ENCODE measurements at places on chromosomes 13 and 19. TPM values are rescaled to one million over a fixed set of nuclear protein-coding genes. Genes with fewer than 3 reads are reported as not detected.

The SIGLEC5 gene
- 0.52 TPM for total RNA-seq

DNA sequence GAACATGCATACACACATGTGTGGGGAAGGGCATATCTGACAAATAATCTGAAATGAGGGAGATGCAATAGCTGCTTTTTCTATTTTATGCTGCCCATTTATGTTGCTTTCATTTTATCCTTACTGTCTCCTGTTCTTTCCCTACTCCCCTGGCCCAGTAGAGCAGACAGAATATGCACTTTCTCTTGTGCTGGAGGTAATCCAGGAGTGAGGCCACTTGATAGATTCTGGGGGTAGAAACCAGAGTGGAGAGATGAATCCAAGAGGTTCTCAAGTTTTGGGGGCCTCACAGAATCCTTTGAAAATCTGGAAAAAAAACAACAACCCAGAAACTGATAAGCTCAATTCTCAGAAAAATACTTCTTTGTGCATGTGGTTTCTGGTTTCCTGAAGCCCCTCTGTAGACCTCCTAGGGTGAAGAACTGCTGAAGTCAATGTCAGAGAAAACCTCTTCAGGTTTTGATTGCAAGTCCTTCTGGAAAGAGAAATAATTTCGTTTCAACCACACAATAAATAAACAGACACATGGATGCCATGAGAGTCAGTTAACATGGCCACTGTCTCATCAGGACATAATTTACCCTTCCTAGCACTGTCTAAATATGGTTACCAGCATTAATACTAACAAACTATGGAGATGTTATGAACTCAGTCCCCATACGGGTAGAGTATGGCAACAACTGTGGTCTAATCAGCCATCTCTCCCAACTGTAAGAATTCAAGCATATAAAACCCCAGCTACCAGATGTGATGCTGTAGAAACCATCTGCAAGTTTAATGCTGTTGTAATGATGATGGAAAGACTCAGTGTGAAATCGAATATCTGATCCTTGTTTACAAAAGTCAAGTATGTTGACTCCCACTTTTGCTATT, 355.6 kb downstream of the SLC7A1 start:
- DNase-seq = no peak
- no peaks in the 10 kb centered on the region for H3K27me3 ChIP-seq
- H3K36me3 ChIP-seq = no peaks in the 10 kb centered on the region
- H3K4me3 ChIP-seq = no peak overlapping the region
- H3K27ac ChIP-seq = no peak overlapping the region
- no peaks in the 10 kb centered on the region for H3K4me1 ChIP-seq

The SLC6A16 gene
- total RNA-seq = 2.3 TPM

GRCh38 chr19:38911388-38912001, 491 bp downstream of the CCER2 start:
- no peak overlapping the region for H3K27ac ChIP-seq
- peaks cover 30% of the 10 kb centered on the region for H3K36me3 ChIP-seq
- no peak overlapping the region for H3K4me3 ChIP-seq
- peaks cover 6% of the 10 kb centered on the region for H3K4me1 ChIP-seq

DNA sequence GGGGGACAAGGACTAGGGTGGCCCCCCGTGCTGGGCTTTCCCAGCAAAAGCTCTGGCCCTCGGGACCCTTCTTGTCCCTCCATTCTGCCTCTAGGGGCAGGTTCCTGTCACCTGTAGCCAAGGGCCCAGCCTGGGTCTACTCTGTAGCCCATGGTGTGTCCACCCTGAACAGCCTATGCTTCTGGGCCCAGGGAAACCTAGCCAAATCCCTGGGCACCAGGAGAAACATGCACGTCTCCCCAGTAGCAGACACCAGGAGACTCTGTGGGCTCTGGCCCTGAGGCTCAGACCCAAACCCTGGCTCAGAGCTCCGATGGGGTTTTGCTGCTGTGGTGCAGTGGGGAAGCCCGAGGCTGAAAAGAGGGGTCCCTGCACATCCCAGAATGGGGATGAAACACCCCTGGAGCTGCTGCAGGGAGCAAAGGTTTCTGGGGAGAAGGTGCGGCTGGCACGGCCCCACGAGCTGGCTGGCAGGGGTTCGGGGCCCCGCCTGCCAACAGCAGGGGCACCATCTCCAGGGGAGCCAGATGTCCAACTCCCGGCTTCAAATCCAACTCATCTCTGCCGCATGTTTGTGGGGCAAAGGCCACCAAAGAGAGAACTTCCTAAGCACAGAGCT, 18.2 kb downstream of the CEBPG start:
- peaks cover 23% of the 10 kb centered on the region for H3K36me3 ChIP-seq
- DNase-seq = no peak
- H3K4me3 ChIP-seq = no peak overlapping the region
- H3K27me3 ChIP-seq = no peaks in the 10 kb centered on the region

The CAPN12 gene
- 1.7 TPM for total RNA-seq

DNA sequence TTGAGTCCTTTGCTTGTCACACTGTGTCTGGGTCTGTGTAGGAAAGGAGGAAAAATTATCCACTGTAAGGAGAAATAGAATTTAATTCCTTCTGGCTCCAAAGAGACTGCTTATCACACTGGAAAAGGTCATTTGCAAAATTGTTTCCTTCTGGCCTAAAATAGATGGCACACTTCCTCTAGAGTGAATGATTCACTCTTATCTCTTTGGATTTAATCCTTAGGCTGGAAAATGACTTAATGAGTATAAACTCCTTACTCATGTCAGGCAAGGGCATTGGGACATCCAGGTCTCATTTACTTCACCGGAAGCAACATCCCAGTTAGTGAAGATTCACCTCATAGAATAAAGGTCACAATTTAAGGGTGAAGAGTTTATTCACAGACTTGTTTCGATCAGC, 293.6 kb downstream of the OXGR1 start:
- no peaks in the 10 kb centered on the region for H3K27me3 ChIP-seq
- H3K27ac ChIP-seq = no peak overlapping the region
- no peak overlapping the region for H3K4me3 ChIP-seq
- no peaks in the 10 kb centered on the region for H3K4me1 ChIP-seq

The TCF3 gene
- total RNA-seq = 40.3 TPM

DNA sequence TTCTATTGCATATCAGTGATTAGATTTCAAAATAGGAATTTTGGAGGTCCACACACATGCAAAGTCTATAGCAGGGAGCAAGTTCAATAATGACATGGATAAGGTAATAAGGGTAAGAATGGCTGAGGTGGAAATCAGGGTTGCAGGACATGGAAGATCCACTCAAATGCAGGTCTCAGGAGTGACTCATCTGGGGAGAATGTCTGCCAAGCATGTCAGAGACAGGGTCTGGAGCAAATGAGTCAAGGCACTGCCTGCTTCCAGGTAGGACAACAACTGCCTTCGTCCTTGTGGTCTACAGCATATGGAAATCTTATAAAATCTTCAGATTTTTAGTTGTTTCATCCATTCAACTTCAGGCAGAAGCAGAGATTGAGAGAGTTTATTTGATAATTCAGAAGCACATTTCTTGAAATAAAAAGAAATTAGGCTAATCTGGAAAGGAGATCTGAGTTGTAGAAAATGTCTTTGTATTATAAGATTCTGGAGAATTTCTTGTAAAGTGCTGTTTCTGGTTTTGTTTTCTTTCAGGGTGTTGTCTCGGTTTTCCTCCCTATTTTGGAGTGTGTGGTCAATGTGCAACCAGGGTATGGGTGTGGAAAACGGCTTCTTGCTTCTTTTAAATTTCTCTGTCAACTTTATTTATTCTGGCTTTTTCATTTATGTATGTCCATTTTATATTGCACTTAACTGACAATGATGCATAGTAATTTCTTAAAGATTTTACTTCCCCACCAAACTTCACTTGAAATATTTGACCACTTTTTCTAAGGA, 748.8 kb downstream of the LIG4 start:
- no peak overlapping the region for H3K4me3 ChIP-seq
- no peaks in the 10 kb centered on the region for H3K27me3 ChIP-seq
- DNase-seq = no peak
- no peaks in the 10 kb centered on the region for H3K36me3 ChIP-seq
- no peaks in the 10 kb centered on the region for H3K4me1 ChIP-seq

The RPL13A gene
- 1,843 TPM for total RNA-seq

- no peak overlapping the region for H3K4me3 ChIP-seq
- H3K4me1 ChIP-seq = no peaks in the 10 kb centered on the region
- no peak overlapping the region for H3K27ac ChIP-seq
- H3K36me3 ChIP-seq = no peaks in the 10 kb centered on the region
- no peaks in the 10 kb centered on the region for H3K27me3 ChIP-seq
- DNase-seq = peak; percentile 88
Measured at GRCh38 chr13:111905609-111905945, 161.4 kb upstream of the SOX1 start.

GRCh38 chr19:17775245-17775927, 19.6 kb upstream of the B3GNT3 start:
- peaks cover 14% of the 10 kb centered on the region for H3K4me1 ChIP-seq
- peaks cover 8% of the 10 kb centered on the region for H3K27me3 ChIP-seq
- no peak overlapping the region for H3K27ac ChIP-seq
- no peaks in the 10 kb centered on the region for H3K36me3 ChIP-seq
- H3K4me3 ChIP-seq = no peak overlapping the region

- H3K36me3 ChIP-seq = no peaks in the 10 kb centered on the region
- H3K4me1 ChIP-seq = peaks cover 6% of the 10 kb centered on the region
- H3K4me3 ChIP-seq = no peak overlapping the region
- no peak for DNase-seq
- H3K27ac ChIP-seq = no peak overlapping the region
Measured at GRCh38 chr13:39422845-39423565, 180.0 kb downstream of the LHFPL6 start.

DNA sequence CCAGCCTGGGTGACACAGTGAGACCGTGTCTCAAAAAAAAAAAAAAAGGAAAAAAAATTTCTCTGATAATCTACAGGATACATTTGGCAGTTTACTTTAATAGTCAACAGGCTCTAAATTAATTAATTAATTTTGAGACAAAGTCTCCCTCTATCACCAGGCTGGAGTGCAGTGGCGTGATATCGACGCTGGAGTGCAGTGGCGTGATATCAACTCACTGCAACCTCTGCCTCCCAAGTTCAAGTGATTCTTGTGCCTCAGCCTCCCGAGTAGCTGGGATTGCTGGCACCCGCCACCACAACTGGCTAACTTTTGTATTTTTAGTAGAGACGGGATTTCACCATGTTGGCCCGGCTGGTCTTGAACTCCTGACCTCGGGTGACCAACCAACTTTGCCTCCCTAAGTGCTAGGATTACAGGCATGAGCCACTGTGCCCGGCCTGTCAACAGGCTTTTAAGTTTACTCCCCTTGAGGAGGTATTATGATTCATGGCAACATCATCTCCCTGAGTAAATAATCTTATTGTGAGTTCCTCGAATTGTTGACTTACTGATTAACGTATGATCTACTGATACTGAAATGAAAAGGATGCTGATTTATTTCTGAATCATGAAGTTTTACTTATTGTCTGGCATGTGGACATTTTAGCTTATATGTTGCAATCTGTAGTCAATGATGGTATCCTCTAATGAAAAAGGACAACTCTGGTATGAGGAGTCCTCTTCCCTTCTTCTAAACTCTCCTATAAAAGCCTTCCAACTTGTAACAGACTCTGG, 21.3 kb upstream of the MTRF1 start:
- H3K4me3 ChIP-seq = no peak overlapping the region
- H3K4me1 ChIP-seq = no peaks in the 10 kb centered on the region
- H3K36me3 ChIP-seq = no peaks in the 10 kb centered on the region
- DNase-seq = no peak
- no peaks in the 10 kb centered on the region for H3K27me3 ChIP-seq

DNA sequence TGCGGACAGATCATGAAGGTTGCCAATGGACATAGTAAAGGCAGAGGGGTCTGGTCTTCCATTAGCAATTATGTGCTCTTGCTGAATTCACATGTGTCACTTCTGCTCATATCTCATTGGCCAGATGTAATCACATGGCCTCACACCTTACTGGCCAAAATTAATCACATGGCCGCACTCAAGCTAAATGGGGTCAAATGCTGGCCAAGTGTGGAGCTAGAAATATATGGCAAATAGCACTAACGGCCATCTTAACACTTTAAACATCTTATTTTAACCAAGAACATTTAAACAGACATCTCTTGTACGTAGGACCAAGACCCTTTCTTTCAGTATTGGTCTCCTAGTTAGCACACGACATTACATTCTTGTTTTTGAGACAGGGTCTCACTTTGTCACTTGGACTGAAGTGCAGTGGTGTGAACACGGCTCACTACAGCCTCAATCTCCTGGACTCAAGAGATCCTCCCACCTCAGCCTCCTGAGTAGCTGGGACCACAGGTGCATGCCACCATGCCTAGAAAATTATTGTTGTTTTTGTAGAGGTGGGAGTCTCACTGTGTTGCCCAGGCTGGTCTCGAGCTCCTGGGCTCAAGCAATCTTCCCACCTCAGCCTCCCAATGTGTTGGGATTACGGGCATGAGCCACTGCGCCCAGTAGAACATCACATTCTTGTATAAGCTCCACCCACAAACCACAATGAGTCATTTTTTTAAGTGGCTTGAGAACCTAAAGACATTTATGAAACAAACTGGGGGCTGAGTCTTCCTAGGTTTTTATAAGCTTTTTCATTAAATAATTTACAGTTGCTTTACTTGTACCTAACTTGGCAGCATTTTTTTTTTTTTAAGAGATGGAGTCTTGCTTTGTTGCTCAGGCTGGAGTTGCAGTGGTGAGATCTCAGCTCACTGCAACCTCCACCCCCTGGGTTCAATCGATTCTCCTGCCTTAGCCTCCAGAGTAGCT, 2.9 kb upstream of the PTOV1 start:
- H3K4me1 ChIP-seq = peaks cover 22% of the 10 kb centered on the region
- no peak for DNase-seq
- H3K36me3 ChIP-seq = no peaks in the 10 kb centered on the region
- no peaks in the 10 kb centered on the region for H3K27me3 ChIP-seq
- H3K27ac ChIP-seq = no peak overlapping the region

- no peaks in the 10 kb centered on the region for H3K4me1 ChIP-seq
- H3K27me3 ChIP-seq = no peaks in the 10 kb centered on the region
- DNase-seq = no peak
Measured at GRCh38 chr13:92951273-92951890, 275.2 kb upstream of the GPC6 start.

- H3K4me1 ChIP-seq = no peaks in the 10 kb centered on the region
- no peak overlapping the region for H3K27ac ChIP-seq
- no peak overlapping the region for H3K4me3 ChIP-seq
Measured at GRCh38 chr13:79912403-79912802, 428.5 kb downstream of the SPRY2 start.

The PPM1N gene
- total RNA-seq = 3.8 TPM

DNA sequence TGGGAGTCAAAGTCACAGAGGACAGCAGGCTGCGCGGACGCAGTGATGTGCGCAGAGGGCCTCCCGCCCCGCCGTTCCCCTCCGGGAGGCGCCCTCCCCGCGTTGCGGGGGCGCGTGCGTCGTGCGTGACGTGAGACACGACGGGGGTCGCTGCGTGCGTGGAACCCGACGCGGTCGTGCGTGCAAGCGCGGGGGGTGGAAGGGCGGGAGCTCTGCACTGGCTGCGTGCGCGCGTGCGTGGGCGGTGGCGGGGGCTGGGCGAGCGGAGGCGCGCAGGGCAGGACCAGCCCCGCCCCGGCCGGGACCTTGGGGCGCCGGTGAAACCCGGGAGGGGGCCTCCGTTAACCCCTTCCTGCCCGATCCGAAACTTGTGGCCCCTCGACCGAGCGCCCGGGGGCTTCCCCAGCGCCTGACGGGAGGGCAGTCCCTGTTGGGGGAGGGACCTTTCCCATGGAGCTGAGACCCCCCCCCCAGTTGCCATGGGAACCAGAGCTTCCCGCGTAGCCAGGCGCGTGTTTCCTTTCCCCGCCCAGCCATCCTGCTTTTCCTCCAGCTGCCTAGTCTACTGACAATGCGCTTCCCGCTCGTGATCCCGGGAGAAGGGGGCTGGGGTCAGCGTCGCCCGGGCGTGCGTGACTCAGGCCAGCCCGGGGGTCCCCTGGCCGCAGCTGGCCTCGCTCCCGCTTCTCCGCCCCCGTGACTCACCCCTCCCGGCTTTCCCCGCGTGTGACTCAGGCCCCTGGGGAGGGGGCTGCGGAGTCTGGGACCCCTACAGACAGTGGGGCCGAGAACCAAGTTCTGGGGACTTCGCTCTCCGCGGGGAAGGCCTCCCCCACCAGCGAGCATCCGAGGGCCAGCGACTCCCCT, 7.3 kb upstream of the HOOK2 start:
- DNase-seq = no peak
- peak overlapping the region; percentile 99 for H3K27ac ChIP-seq
